ENCODE measurements at places on chromosomes 4 and X. TPM values are rescaled to one million over a fixed set of nuclear protein-coding genes. Genes with fewer than 3 reads are reported as not detected.

The SPACA5B gene
- polyA plus RNA-seq = not detected

The MAP7D2 gene
- 0.62 TPM for polyA plus RNA-seq

The CDKL5 gene
- polyA plus RNA-seq = 5.7 TPM

The ADH7 gene
- not detected for polyA plus RNA-seq

The CTAG1A gene
- polyA plus RNA-seq = 0.12 TPM

The USP17L21 gene
- not detected for polyA plus RNA-seq

The TENM3 gene
- 0.82 TPM for polyA plus RNA-seq

The GAB1 gene
- 31.1 TPM for polyA plus RNA-seq

The TAF7L gene
- polyA plus RNA-seq = 0.25 TPM

The GAGE12H gene
- polyA plus RNA-seq = not detected

The ZCCHC18 gene
- 9.4 TPM for polyA plus RNA-seq

The COX7B2 gene
- not detected for polyA plus RNA-seq

The DCAF12L1 gene
- 1.7 TPM for polyA plus RNA-seq

The UCP1 gene
- not detected for polyA plus RNA-seq

The SYTL5 gene
- 0.10 TPM for polyA plus RNA-seq

The ESX1 gene
- not detected for polyA plus RNA-seq

The FAAH2 gene
- polyA plus RNA-seq = 0.50 TPM

The FAM9C gene
- polyA plus RNA-seq = 1.6 TPM

The SPANXA1 gene
- polyA plus RNA-seq = not detected

The NPY5R gene
- 1.8 TPM for polyA plus RNA-seq

The ASB5 gene
- polyA plus RNA-seq = 0.11 TPM

The SRPX gene
- polyA plus RNA-seq = 18.1 TPM

The CTAG2 gene
- 6.8 TPM for polyA plus RNA-seq

The TRIM61 gene
- polyA plus RNA-seq = 1.9 TPM

The USP26 gene
- polyA plus RNA-seq = not detected

The PPP1R2C gene
- polyA plus RNA-seq = not detected

The SOWAHB gene
- 0.07 TPM for polyA plus RNA-seq

The PDE6B gene
- polyA plus RNA-seq = 2.3 TPM

The DCAF4L1 gene
- 0.12 TPM for polyA plus RNA-seq

The TASL gene
- polyA plus RNA-seq = 2.2 TPM

The AR gene
- polyA plus RNA-seq = 7.5 TPM

The PAGE4 gene
- 3.0 TPM for polyA plus RNA-seq

The RFC1 gene
- polyA plus RNA-seq = 44.8 TPM

The GC gene
- not detected for polyA plus RNA-seq

The FANCB gene
- polyA plus RNA-seq = 0.23 TPM

The FAM200B gene
- 67.1 TPM for polyA plus RNA-seq

The CT55 gene
- not detected for polyA plus RNA-seq

The SPANXN3 gene
- polyA plus RNA-seq = 0.65 TPM

The CLCN4 gene
- polyA plus RNA-seq = 3.0 TPM

The PGM2 gene
- polyA plus RNA-seq = 11.0 TPM

The ADH1C gene
- 4.9 TPM for polyA plus RNA-seq

The UCHL1 gene
- 172 TPM for polyA plus RNA-seq

The NRK gene
- polyA plus RNA-seq = 22.3 TPM

The P2RY8 gene
- polyA plus RNA-seq = 0.54 TPM
